ENCODE measurements at places on chromosomes 1 and 21. TPM values are rescaled to one million over a fixed set of nuclear protein-coding genes. Genes with fewer than 3 reads are reported as not detected.

The BRWD1 gene
- 21.0 TPM for polyA plus RNA-seq

The ADORA1 gene
- polyA plus RNA-seq: not detected

The CHODL gene
- 0.04 TPM for polyA plus RNA-seq

The SMCP gene
- polyA plus RNA-seq: not detected
